Fibroblast of skin of back (primary cell): ENCODE measurements at places on chromosomes 4 and X.
A peak's percentile ranks its signal among the peaks of the same experiment; 100 is the strongest.

GRCh38 chrX:22220941-22221340 is 51.8 kb upstream of the CBLL2 start:
- peak; percentile 95 for DNase-seq

- no peak for DNase-seq
Measured at GRCh38 chr4:140195806-140196205, 41.8 kb upstream of the MAML3 start.

DNA sequence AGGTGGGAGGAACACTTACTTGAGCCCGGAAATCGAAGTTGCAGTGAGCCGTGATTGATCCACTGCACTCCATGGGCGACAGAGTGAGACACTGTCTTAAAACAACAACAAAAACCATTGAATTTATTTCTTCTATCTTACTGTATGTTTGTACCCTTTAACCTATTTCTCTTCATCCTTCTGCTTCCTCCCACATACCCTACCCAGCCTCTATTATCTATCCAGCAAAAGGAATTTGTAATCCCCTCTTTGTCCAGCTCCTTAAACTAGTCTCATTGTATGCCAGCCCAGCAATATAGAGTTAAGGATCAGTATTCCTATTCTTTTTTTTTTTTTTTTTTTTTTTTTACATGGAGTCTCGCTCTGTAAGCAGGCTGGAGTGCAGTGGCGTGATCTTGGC is 1.9 kb upstream of the NKAP start:
- no peak for DNase-seq

DNA sequence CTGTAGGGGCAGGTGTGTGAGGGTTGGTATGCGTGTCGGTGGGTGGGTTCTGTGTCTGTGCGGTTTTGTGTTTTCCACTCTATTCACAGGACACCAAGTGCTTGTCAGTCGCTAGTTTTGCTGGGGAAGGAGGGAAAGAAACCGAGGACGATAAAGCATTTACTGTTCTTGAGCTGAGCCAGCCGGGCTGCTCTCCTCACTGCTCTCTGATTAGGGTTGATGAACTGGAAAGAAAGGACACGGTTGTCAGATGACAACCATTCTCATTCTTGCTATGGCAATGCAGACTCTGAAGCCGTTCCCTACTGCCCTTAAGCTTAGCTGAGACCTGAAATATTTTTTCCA is 832 bp downstream of the EGFL6 start:
- DNase-seq = no peak

DNA sequence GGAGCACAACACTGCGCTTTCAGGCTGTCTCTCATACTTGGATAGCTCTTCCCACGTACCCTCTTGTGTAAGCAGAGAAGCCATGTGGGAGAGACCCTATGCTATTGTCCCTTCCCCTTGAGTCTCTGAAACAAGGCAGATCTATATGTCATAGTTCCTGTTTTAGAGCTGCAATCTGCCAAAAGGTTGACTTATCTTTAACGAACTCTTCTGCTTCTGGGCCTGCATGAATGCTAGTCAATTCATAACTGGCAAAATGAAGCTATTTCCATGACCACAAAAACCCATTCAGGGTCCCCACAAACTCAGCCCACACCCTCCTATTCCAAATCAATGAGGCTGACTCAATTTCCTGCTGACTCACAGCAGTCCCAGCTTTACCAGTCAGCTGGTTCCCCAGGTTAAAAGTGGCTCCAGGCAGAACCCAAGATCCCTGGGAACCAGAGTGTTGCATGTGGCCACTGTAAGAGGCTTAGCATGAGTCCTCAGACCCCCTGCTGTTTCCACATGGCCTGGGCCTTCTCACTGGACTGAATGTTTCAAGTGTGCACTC is 25.3 kb upstream of the SOD3 start:
- peak; percentile 97 for DNase-seq
